ENCODE measurements at places on chromosomes 13 and 19.

GRCh38 chr19:28840891-28841290 lies 372.1 kb downstream of the UQCRFS1 start:
- DNase-seq = no peak

DNA sequence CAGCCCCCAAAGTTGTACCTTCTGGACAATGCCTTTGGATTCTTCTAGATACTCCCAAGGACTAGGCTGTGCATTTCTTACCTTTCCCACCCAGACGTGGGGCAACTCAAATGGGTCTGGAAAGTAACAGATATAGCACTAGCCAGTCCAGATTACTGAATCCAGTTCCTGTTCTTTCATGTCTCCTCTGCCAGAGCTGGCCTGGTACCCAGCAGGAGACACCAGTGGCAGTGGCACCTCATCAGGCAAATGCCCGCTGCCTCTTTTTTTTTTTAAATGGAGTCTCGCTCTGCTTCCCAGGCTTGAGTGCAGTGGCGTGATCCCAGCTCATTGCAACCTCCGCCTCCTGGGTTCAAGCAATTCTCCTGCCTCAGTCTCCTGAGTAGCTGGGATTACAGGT lies 43.2 kb downstream of the N4BP2L2 start:
- no peak for DNase-seq

DNA sequence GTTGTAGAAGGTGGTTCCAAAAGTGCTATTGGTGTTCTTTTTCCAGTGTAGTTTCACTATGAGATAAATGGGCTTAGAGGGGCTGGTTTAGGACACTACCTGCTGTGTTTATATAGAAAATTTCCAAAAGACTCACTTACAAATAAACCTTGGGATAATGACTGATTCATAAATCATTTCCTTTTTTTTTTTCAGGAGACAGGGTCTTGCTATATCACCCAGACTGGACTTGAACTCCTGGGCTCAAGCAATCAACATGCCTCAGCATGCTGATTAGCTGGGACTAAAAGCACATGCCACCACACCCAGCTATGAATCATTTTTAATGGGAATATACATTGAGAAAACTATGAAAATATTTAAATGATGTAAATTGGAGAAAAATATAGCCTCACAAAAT lies 376.6 kb downstream of the PCDH9 start:
- DNase-seq = no peak

- no peak for DNase-seq
These were observed 855 bp upstream of the CARS2 start for GRCh38 chr13:110706570-110707372.

- DNase-seq = no peak
These were observed 53.3 kb downstream of the MYO16 start for GRCh38 chr13:108682714-108683113.

All from fibroblast of skin of scalp (primary cell).